ENCODE measurements at places on chromosomes 13 and 19.

DNA sequence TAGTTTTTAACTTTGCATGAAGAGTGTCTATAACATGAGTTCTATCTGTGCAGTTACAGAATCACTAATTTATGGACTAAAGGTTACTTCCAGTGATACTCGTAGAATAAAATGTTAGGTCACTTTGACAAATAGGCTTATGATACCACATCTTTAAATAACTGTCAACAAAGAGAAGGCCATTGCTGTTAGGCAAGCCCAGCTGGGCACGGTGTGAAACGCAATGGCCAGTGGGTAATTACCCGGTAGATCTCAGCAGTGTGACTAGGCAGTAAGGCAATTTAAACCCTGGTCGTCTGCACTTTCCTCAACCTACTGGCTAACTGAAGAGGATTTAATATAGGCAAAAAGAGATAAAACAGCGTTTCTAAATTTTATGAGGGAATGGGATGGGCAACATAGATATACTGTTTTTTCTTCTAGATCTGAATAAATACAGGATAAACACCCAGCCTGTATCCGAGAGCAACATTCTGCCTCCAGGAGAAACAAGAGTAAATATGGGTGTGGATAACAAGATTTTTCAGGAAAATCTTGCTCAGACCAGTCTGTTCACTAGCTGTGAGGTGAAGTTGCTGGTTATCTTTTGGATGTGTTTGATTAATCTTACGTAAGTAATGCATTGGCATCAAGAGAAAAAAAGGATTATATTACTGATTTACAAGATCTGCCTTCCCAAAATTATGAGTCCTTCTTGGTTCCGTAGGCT, 631.3 kb downstream of the EFNB2 start:
- DNase-seq, result no peak

GRCh38 chr19:7994114-7994513, 11.3 kb downstream of the ELAVL1 start:
- DNase-seq, result no peak

GRCh38 chr19:50791594-50792271, 1.5 kb downstream of the ACP4 start:
- DNase-seq, result no peak

GRCh38 chr19:585551-586110, 4.0 kb upstream of the HCN2 start:
- DNase-seq, result no peak

DNA sequence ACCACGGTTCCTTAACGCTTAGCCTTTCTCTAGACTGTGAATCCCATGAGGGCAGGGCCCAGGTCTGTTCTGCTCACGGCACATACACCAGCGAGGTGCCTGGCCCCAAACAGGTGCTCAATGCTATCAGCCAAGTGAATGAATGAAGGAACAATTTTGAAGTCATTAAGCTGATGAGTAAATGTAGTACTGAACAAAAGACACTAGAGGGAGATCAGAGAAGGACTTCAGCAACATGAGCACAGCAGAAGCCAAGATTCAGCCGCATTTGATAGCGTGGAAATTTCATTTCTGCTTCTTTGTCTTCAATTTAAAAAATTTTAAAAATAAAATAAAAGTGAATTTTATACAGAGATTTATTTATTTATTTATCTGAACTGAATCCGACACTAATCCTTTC, 20.1 kb upstream of the MYO16 start:
- DNase-seq, result no peak

All from stimulated activated CD8-positive, alpha-beta memory T cell treated with anti-CD3 and anti-CD28 coated beads, Interleukin-7, amount 100 ng/mL, for 1 hour (primary cell).